ENCODE measurements at places on chromosomes 6 and 20.
A peak's percentile ranks its signal among the peaks of the same experiment; 100 is the strongest.

DNA sequence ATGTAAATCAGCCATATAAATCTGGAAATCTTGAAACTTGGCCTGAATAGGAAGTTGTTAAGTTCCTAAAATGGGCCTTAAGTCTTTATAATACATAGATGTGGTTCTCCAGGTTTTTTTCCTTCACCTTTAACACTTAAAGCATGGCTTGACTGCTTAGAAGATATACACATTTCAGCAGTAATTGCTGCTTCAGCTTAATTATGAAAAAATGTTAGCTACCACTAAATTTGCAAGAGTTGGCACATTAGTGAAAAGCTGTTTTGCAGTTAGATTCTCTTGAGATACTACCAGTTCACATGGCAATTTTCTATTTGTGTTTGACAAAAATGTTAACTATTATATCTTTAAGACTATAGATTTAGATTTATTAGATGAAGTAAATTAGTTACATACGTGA is 72.7 kb upstream of the MYO6 start:
- no peak for DNase-seq

GRCh38 chr6:21586740-21587178 is 6.8 kb upstream of the SOX4 start:
- no peak for DNase-seq

DNA sequence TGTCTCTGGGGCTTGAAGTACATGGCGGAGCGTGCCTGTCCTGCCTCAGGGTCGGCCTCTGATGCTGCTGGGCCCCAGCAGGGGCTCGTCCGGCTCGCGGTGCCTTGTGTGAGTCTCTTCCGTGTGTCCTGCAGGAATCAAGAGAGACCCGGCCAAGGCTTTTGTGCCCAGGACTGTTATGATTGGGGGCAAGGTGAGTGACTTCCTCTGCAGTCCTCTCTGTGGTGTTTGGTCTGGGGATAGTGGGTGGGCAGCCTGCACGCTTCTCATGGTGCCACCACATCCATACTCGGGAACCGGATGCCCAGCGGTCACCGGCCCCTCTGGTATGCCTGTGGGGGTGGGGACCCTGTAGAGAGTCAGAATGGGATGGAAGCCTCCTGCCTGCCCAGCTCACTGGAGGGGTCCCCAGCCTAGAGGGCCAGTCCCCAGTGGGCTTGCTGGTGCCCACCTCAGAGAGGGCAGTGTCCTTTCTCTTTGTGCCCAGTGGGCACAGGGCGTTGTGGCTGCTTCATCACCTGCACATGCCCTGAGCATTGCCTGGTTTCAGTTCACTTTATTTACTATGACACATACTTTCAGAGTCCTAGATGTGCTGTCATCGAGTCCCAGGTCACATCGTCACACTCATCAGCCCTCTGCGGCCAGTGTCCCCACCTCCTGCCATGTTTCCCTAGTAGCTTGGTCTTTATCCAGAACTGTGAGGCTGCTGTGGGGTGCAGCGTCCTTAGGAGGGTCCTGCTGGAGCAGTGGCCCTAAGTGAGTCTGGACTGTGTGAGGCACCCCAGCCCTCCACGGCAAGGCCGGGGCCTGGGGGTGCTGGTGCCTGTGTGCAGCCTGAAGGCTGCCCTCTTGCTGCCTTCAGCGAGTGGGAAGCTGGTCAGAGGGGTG is 40.7 kb downstream of the PYGB start:
- no peak for DNase-seq

DNA sequence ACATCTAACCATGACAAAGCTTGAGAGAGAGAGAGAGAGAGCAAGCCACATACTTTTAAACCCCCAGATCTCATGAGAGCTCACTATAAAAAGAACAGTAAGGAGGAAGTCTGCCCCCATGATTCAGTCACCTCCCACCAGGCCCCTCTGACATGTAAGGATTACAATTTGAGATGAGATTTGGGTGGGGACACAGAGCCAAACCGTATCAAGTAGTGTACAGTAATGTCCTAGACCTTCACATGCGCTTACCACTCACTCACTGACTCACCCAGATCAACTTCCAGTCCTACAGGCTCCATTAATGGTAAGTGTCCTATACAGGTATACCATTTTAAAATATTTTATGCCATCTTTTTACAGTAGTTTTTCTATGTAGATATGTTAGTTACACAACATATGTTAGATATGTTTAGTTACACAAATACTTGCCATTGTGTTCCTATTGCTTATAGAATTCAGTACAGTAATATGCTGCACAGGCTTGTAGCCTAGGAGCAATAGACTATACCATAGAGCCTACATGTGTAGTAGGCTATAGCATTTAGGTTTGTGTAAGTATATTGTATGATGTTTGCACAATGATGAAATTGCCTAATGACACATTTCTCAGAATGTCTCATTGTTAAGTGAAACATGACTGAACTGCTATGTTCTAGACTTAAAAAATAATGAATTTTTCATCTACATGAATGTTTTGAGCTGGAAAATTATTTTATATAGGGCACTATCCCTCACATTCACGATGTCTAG is 11.7 kb downstream of the TSPYL1 start:
- DNase-seq = no peak

- DNase-seq = peak; percentile 16
Measured at GRCh38 chr6:35922139-35922554, 1.2 kb upstream of the SRPK1 start.

- no peak for DNase-seq
Measured at GRCh38 chr20:21089391-21089790, 16.8 kb downstream of the LINC00237 start.

DNA sequence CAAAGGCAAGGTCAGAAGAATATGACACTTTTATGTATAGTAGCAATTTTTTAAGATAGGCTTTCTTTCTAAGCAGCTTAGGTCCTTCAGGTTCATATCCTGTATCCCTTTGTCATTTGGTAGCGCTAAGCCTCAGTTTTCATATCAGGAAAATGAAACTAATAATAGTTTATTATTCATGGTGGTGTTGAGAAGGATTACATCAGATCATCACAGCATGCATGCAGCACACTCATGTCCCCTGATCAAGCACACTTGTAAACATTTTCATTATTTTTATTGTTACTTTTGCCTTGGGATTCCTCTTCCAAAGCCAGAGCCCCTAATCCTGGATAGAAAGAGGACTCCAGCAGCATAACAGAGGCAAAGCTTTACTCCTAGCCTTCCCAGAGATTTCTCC is 70.2 kb upstream of the ADGRF1 start:
- no peak for DNase-seq

DNA sequence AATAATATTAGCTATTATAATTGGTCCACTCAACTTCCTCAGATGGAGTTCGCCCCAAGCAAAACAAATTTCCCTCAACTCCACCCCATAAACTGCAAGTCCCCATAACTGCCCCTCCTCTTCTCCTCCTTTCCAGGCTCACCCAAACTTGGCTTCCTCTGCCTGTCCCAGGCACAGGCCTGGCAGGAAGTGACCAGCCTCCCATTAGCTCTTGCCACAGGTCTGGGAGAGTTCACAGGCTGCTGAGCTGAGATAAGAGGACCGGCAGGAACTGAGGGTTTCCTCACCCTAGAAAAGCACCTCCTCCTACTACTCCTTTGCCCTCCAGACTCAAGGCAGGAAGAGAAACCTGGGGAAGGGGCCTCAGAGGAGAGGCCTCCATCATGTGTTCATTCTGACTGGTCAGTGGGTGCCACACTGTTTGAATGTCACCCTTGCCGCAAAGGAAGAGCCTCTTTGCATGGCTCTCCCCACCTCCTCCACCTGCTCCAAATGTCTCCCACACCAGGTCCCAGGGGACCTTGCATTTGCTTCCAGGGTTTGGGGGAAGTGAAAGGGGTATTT is 24.5 kb upstream of the SMIM29 start:
- no peak for DNase-seq

DNA sequence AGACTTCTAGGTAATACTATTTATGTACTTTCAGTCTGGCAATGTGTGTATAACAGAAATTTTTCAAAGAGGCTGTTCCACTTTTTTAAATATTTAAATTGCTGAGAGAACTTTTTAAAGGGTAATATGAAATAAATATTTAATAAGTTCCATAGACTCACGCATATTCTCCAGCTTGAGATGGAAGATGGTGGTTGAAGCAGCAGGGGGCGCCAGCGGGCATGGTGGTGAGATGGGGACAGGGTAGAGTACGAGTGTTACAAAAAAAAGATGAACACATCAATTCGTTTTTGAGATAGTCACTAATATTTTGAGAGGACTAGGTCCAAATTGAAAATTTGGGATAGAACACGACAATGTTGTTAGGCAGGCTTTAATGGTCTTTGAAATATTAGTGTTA is 68.4 kb downstream of the RSPO3 start:
- DNase-seq = peak; percentile 24

GRCh38 chr20:24379484-24379927 is 89.9 kb upstream of the SYNDIG1 start:
- DNase-seq = no peak

- no peak for DNase-seq
Measured at GRCh38 chr6:159190460-159190859, 21.3 kb downstream of the FNDC1 start.

DNA sequence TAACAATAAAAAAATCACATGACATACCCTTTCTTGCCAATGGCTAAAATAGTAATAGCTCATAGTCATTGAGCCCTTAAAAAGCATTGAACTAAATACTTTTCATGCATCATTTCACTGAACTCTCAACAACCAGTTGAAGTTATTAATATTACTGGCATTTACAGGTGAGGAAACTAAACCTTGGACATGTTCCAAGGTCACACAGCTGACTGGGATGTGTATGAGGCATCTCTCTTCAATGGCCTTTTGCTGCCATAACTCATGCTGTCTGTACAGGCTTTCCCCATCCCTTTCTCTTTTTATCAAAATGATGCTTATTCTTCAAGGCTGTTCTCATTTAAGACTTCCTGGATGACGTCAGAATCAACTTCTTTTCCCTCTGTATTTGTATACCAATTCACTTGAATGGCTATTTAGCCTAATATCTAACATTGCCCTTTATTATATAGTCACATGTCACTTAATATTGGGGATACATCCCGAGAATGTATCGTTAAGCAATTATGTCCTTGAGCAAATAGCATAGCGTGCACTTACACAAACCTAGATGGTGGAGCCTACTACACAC is 476.4 kb downstream of the KIF16B start:
- DNase-seq = no peak

DNA sequence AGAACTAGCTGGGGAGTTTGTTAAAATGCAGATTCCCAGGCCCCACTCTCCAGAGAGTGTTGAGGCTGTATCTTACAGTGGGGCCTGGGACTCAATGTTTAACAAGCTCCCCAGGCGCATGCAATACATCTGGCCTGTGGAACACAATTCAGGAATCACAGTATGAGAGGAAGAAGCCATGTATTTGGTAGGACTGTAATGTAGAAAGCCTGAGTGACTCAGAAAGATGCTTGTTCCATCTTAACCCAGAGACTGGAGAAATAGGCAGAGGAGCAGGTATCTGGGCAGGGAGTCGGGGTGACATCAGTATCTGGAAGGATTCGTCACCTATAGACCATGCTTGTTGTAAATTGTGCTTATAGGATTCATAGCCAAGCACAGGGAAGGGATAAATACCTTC is 90.5 kb downstream of the UNC5CL start:
- DNase-seq = no peak

DNA sequence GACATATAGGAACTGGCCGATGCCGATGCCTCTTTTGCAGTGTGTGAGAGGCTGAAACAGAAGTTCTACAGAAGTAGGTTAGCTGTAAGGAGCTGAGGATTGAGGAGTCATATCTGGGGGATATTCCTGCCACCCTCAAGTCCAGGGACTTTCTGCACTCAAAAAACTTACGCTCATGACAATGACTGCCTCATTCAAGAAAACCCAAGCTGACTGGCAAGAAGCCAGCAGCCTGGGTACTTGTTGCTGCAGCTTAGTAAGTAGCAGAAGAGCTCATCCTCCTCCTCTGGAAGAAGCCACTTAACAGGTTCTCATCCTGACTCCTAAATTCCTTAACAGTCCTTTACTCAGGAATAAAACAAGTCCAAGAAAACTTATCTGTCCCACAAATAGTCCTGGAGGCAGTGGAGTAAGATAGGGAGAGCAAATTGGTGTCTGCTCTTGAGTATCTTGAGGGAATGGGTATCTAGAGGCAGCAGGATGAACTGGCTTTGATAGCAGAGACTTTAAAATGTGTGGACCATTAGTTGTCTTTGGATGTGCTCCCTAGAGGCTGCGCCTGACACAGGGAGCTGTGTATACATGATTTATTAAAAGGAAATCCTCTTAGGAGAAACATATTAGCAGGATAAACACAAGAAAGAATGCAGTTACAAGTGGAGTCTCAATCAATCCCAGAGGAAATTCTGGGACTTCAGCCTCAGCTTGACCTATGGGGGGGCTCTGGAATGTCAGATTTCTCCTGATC is 7.4 kb downstream of the CALHM5 start:
- no peak for DNase-seq

- no peak for DNase-seq
Measured at GRCh38 chr20:12153628-12154027, 235.9 kb downstream of the BTBD3 start.

- DNase-seq = peak; percentile 62
Measured at GRCh38 chr6:53465732-53466131, 79.2 kb downstream of the GCLC start.

GRCh38 chr6:38131527-38131965 is 312.0 kb downstream of the ZFAND3 start:
- no peak for DNase-seq

- no peak for DNase-seq
Measured at GRCh38 chr20:15162079-15162647, 824.8 kb upstream of the FLRT3 start.

DNA sequence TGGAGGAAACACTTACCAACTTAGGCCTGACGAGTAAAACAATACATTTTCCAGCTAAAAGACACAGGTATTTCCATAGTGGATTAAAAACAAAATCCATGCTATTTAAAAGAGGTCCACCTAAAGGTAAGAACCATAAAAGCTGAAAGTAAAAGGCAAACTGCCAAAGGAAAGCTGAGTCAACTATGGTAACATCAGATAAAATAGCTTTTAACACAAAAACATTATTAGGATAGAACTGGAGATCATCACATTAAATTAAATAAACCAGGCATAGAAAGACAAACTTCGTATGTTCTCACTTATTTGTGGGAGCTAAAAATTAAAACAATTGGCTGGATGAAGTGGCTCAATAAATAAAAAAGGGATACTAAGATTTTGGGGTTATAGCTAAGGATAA is 166.8 kb upstream of the SLC22A16 start:
- DNase-seq = no peak

DNA sequence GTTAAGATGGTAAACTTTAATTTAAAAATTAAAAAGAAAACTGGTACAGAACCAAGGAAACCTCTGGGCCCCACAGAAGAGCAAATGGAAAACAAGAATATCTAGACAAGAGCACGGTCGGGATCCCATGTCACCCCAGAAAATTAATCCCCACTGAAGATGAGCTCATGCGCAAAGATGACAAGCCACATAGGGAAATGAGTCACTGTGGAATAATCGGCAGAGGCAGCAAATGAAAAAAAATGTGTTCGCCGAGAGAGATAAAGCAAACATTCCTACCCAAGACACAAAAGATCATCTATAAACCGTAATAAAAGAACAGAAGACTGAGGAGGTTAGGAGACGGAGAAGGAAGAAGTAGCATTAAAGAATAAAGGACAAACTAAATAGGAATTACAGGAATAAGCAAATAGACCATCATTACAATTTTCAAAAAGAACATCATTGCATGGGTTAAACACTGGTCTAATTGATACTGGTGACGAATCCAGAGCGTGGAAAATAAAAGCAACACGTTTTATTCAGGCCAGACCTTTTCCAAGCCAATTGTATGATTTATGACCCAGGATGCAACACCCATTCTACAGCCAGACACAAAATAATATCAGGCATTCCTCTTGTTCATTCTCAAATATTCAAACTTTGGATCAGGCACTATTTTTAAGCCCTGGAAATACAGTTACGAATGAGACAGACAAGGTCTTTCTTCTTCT is 138.0 kb upstream of the ARID1B start:
- DNase-seq = no peak

Measured in hepatocyte (in vitro differentiated cells).